ENCODE measurements at places on chromosomes 12 and 14.

- DNase-seq, result no peak
Observed at GRCh38 chr14:34237081-34237480, 225.0 kb downstream of the SPTSSA start.

- no peak for DNase-seq
Observed at GRCh38 chr12:67760586-67761275, 112.2 kb downstream of the DYRK2 start.

- no peak for DNase-seq
Observed at GRCh38 chr12:125189015-125189414, 123.8 kb downstream of the AACS start.

- DNase-seq, result peak; percentile 70
Observed at GRCh38 chr14:105019861-105020814, 745 bp downstream of the CDCA4 start.

- DNase-seq, result no peak
Observed at GRCh38 chr12:50257236-50258166, 25.8 kb downstream of the LIMA1 start.

DNA sequence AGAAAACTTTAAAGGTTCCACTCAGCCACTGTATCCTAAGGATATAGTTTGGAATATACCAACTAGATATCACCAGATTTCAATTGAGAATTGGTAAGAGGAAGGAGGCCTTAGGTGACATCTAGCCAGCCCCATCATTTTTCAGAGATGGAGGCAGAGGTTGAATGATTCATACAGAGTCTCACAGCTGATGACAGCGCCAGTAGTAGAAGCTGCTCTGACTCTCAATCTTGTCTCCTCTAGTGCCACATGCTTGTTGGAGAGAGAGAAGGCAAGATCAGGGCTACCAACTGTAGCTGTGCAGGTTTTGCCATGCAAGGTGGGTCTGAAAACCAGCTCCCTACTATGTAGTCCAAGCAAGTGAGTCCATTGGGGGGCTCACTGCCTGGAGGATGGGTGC is 6.1 kb downstream of the FRMD6 start:
- DNase-seq, result no peak

- no peak for DNase-seq
Observed at GRCh38 chr14:75969891-75970290, 11.9 kb downstream of the TGFB3 start.

GRCh38 chr12:97140355-97140754 is 233.3 kb downstream of the NEDD1 start:
- DNase-seq, result no peak

GRCh38 chr14:71396050-71396677 is 488.9 kb downstream of the PCNX1 start:
- DNase-seq, result no peak

- DNase-seq, result peak; percentile 63
Observed at GRCh38 chr12:53053218-53054111, 3.6 kb downstream of the TNS2 start.

DNA sequence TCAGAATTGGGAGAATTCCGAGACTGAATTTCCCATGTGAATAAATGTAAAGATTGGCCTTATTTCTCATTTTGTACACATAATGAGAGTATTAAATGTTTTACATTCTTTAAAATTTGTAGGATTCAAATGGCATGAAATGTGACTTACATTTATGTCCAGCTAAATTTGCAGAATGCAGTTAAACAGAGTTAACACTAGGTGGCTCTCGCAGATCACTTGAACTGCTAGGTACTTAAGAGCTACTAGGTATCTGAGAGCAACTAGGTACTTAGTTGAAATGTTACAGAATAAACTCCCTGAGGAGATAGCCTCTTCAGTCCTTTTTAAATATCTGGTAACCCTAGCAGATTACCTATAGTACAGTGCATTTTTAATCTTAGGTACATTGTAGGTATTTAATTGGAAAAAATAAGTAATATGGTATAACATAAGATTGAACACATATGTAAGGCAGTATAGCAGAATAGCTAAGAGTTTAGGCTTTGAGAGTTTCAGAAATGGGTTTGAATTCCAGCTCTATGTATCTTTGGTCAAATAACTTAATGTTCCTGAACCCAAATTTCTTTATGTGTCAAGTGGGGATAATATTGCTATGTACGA is 73.8 kb downstream of the KIAA0586 start:
- no peak for DNase-seq

DNA sequence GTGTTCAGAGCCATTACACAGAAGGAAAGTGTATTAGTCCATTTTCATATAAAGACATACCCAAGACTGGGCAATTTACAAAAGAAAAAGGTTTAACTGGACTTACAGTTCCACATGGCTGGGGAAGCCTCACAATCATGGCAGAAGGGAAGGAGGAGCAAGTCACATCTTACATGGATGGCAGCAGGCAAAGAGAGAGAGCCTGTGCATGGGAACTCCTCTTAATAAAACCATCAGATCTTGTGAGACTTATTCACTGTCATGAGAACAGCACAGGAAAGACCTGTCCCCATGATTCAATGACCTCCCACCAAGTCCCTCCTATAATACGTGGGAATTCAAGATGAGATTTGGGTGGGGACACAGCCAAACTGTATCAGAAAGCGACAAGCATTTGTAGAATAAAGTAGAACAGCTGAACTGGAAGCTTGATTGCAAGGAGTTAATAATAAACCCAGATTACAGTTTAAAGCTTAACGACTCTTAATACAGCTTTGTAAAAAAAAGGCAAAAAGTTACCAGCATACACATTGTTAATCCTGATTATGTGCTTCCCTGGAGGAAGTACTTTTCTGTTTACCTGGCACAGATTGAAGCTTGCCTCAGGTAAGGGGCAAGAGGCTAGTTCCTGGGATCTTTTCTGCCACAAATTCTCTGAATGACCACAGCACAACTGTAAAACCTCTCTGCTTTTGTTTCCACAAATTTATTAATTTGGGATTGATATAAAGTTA is 18.1 kb upstream of the STON2 start:
- no peak for DNase-seq

DNA sequence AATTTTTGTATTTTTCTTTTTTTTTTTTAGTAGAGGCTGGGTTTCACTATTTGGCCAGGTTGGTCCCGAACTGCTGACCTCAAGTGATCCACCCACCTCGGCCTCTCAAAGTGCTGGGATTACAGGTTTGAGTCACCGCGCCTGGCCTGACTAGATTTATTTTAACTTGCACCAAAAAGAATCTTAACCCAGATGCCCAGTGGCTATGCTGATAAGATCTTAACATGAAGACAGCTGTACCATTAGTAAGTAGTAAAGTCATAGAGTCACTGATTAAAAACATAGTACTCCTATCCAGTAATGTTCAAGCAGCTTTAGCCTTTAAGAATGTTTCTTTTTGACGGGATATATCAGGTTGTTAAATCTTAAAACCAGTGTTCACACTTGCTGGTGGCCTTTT is 1061.8 kb upstream of the FLRT2 start:
- DNase-seq, result no peak

All from right forelimb (tissue), 1 donor.